Fibroblast of skin of right biceps (primary cell): ENCODE measurements at places on chromosomes 11 and 22.

- DNase-seq: no peak
Observed at GRCh38 chr11:95115597-95115996, 26.0 kb downstream of the ENDOD1 start.

DNA sequence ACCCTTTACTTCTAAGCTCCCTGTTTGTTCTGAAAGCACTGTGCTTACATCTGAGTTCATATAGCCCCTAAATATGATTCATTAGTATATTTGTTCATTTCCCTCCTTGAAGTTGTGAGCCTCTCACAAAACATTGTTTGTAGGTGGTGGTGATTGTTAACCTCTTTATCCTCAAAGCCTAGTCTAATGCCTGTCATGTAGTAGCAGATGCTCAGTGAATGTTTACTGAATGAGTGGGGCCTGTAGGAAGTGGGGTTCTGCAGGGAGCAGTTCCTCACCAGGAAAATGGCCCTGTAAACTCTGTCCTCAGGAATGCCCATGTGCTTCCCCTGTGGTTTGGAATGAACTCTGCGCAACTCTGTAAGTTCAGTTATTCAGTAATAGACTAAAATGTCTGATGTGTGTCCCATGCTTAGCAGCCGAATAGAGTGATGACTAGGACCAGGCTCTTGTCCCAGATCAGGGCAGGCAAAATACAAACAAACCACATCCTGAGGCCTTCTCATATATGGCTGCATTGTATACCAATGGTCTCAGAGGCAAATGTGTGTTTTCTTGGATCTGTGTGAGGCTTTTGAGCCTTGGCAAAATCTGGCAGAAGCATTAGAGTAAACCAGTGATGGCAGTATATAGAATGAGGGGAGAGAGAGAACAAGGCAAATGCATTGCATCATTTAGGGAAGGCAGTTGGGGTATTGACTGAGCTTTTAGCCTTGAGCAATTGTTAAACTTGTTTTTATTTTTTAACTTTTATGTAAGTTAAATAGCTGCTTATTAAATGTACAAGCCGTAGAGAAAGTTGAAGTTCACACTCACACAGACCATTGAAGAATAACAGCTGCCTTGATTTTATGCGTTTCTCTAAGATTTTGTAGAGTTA is 91.4 kb upstream of the BIRC3 start:
- peak; percentile 97 for DNase-seq

- peak; percentile 64 for DNase-seq
Observed at GRCh38 chr11:86800076-86800959, at the start of gene PRSS23. TSS of gene PRSS23 (plus strand) at chr11:86800542. CDS start at chr11:86807644, 7,102 bp downstream.

- peak; percentile 72 for DNase-seq
Observed at GRCh38 chr22:30763815-30764673, 69.4 kb downstream of the OSBP2 start.

GRCh38 chr11:13958641-13959400 is 3.7 kb upstream of the SPON1 start:
- no peak for DNase-seq

GRCh38 chr22:38108561-38109319 is 1.7 kb downstream of the BAIAP2L2 start:
- no peak for DNase-seq

- no peak for DNase-seq
Observed at GRCh38 chr11:63444160-63444559, 46.8 kb downstream of the PLAAT5 start.

- DNase-seq: peak; percentile 79
Observed at GRCh38 chr11:36577859-36578258, 10.1 kb downstream of the RAG1 start.

DNA sequence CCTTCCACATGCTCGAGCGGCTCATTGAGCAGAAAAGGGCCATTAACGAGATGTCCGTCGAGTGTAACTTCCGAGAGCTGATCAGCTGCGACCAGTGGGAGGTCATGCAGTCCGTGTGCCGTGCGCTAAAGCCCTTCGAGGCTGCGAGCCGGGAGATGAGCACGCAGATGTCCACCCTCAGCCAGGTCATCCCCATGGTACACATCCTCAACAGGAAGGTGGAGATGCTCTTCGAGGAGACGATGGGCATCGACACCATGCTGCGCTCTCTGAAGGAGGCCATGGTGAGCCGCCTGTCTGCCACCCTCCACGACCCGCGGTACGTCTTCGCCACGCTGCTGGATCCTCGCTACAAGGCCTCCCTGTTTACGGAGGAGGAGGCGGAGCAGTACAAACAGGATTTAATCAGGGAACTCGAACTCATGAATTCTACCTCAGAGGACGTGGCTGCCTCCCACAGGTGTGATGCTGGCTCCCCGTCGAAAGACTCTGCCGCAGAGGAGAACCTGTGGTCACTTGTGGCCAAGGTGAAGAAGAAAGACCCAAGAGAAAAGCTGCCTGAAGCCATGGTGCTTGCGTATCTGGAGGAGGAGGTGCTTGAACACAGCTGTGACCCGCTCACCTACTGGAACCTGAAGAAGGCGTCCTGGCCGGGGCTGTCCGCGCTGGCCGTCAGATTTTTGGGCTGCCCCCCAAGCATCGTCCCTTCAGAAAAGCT is 31.7 kb downstream of the ALG12 start:
- no peak for DNase-seq

- DNase-seq: no peak
Observed at GRCh38 chr11:131324921-131325570, 45.4 kb upstream of the NTM start.

DNA sequence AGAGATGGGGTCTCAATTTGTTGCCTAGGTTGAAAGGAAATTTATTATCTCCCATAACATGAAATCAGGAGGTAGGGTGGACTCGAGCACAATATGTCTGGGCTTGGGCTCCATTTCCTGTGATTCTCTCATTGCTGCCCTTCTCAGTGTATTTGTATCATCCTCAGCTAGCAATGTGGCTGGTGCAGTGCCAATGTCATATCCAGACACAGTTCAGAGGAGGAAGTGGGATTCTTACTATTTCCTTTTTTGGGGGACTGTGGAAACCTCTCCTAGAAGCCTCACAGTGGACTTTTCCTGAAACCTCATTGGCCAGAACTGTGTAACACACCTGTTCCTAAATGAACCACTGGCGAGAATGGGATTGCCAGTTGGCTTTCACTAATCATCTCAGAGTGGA is 21.0 kb upstream of the SWAP70 start:
- DNase-seq: no peak

DNA sequence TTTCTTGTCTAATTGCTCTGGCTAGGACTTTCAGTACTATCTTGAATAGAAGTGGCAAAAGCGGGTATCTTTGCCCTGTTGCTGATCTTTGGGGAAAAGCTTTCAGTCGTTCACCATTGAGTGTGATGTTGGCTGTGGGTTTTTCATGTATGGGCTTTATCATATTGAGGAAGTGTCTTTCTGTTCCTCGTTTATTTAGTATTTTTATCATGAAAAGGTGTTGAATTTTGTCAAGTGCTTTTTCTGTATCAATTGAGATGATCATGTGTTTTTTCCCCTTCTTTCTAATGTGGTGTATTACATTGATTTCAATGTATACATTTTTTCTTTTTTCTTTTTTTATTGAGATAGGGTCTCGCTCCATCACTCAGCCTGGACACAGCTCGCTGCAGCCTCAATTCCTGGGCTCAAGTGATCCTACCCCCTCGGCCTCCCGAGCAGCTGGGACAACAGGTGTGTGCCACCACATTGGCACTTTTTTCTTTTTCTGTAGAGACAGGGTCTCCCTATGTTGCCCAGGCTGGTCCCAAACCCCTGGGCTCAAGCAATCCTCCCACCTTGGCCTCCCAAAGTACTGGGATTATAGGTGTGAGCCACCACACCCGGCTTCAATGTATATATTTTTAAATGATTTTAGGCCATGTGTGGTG is 5.3 kb upstream of the GNB1L start:
- no peak for DNase-seq

GRCh38 chr22:20249797-20250354 is 18.2 kb downstream of the RTN4R start:
- peak; percentile 22 for DNase-seq

DNA sequence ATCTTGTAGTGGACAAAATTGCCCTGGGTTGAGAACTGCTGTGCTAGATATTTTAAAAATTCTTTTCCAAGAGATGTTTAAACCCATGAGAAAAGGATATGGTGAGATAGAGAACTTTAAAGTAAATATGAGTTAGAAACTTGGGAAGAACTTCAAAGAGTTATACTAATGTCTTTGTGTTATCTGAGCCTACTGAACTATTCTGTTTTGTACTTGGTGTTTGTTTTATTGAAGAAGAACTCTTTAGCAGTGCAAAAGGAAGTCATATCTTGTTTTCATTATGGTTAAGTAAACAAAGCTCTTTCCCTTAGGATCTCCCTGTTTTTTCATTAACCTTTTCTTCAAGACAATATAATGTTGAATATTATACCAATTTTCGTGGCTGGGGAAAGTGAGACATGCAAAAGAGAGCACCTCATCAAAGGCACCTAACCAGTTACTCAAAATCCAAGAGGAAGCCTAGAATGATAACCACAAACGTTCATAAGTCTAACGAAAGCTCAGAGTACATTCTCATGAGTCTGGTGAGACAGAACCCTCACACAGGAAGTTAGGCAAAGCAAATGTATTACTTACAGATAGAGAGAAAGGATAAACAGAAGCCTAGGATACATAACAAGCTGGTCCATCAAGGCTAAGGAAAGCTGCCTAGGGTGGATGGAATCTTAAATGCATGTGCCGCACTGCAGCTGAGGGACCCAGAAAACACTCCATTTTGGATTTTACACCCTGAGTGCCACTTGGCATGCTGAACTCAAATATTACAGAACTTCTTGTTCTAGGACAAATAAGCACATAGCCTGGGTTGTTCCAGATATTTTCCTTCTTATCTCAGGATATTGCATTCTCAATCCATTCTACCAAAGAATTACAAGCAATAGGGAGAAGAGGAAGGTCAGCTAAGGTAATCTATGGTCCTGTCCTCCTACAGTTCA is 112.5 kb upstream of the ANO3 start:
- no peak for DNase-seq
